GM12892 (cell line): ENCODE measurements at places on chromosomes 4 and X.
A peak's percentile ranks its signal among the peaks of the same experiment; 100 is the strongest.

DNA sequence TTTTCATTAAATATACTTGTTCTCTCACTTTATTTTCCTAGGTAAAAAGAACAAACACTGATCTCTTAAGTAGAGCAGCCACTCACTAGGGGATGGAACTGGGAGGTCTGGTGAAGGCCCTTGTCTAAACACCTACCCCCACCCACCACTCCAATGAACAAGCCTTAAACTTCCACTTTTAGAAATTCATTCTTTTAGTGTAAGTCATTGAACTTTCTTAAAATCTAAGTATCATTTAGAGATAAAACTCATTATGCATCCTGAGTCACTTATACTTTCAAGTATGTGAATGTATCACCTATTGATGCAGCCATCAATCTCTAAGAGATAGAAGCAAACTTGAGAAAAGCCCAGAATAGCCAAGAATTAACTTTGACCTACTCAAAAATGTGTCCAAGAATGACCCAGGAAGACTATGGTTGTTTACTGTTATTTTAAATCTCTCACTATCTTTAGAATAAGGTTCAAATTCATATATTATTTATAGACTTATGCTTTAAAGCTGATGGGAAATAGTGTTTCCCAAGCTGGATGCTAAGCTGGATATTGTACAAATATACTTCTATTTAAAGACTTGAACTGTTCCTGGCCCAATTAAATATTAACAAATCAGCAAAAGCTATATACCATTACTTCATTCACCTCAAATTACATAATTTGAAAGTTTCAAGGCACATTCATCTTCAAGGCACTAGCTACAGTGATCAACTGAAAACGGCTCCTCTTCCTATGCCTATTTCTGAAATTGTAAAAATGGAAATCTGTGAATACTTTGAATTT lies 49.5 kb downstream of the CAMK2D start:
- no peak for DNase-seq

DNA sequence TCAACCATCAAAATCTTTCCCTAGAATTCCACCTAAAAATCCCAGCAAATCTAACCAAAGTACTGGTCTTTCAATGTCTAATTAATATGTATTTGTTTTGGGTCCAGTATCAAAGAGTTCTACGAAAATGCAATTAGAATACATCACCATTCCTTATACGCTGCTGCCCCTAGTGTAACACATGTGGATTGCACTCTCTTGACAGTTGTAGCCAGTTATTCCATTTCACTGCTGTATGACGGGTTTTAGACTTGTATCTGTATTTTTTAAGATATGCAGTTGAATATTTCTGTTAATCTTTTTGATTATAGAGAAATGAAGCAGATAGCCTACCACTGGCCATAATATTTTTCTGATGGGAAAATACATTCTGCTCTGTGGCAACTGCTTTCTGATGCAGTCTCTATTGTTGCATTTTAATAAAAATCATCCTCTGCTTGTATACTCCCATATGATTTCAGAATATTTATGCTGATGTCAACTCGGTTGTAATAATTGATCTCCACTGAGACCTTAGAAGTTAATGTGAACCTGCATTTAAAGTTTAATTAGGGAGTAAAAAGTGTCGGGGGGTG lies 17.1 kb upstream of the PAGE2B start:
- no peak for DNase-seq

- DNase-seq = no peak
These were observed 966 bp downstream of the PDGFC start for GRCh38 chr4:156970501-156971164.

DNA sequence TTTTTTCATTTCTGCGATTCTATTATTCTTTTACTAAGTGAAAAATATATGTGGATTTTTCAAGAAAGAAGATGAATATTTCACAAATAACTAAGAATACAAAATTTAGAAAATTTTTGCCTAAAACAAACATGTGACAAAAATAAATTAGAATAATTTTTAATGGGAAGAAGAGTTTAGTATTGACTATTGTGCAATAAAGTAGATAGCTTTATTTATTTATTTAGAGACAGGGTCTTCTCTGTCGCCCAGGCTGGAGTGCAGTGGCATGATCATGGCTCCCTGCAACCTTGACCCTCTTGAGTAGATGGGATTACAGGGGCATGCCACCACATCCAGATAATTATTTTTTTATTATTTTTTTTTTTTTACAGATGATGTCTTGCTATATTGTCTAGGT lies 95.3 kb upstream of the PAQR3 start:
- no peak for DNase-seq

DNA sequence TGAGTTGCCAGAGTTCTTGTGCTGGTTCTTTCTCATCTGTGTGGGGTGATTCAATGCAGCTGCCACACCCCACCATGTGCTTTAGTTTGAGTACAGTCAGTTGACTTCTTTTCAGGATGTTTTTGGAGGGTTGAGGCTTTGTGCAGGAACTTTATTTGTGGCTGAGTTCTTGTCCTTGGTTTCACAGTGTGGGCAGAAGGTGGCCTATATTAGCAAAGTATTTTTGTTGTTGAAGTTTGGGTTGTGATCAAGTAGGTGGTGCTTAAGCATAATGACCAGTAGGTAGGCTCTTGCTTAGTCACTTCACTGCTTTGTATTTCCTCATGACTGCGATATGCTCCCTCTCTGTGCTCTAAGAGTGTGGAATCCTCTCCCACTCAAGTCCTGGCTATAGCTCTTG lies 80.3 kb downstream of the ARHGAP24 start:
- no peak for DNase-seq

DNA sequence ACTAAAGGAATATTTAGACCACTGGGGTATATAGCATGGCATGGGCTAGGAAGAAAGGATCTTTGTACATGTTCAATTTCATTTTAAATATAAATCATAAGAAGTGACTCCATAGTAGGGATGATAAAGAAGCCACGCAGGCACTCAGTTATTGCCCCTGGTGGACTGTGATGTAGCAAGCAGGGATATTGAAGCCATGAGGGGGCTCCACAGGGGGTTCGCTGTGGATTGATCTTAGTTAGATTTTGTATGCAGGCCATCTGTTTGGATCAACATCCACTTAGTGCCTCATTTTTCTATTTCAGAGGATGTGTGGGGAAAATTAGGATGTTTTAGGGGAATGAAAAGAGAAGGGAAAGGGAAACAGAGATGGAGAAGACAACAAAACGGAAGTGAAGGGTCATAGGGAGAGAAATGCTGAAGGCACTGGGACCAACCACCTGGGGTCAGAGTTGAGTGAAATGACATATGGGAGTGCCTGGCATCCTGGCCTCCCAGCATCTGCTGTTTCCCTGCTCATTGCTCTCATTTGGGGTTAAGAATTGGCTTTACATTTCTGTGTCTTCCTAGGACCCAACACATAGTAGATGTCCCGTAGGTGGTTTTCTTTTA lies 11.2 kb upstream of the FREM3 start:
- no peak for DNase-seq

DNA sequence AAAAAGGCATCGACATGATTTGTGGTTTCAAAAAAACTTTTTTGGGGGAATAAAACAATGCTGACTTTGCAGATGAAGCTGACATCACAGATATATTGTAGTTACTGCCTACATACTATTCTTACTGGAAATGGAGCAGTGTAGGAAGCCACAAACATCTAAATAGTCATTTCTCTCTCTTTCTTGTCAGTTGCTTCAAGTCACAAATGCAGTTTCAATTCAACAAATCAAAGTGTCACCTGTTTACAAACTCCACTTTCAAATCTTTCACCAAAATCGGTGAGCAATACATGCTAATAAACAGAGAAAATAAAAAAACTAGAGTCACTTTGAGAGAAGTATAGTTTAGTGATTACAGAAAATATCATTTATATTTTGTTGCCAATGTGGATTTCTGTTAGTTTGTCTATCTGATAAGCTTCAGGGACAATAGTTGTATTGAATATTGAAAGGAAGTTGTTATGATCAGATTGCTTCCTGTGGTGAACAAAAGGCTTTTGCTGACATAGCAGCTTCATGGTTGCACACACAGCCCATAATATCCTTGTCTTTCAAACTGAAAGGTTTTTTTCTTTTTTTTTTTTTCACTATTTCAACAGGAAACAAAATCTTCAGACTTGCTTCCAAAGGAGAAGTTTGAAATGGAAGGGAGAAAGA lies 49.7 kb upstream of the PTPN13 start:
- DNase-seq = no peak

DNA sequence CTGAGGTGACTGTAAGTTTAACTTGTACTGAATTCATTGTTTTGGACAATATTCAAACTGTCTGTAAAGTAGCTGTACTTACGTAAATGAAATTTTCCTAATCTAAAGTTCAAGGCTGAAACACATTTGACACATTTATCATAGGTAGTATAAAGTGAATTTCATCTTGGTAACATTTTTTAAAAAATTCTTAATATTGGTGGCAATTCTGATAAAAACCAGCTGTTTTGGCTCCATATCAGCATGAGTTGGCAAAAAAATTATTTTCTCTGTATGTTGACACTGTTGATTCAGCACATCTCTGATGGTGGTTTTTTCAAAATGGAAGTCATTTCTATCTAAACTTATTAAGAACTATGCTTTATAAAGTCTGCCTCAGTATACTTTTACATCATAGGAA lies 30.9 kb downstream of the CXorf58 start:
- no peak for DNase-seq

DNA sequence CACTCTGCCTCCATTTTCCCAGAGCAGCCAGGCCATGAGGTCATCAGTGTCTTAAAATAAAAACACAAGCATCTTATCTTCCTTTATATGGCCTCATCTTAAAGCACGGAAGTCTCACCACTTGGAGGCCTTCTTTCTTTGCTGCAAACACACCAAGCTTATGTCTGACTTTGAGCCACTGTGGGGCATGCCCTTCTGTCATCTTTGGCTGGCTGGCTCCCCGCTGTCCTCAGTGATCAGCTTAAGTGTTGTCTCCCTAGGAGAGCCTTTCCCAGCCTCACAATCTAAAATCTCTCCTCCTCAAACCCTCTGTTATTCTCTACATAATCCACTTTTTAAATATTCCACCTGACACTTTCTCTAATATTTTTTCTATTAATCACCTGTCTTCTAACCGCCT lies 191.6 kb upstream of the TTC29 start:
- DNase-seq = no peak

GRCh38 chr4:37890801-37891259 lies at the start of gene TBC1D1:
TSS of gene TBC1D1 (plus strand) at chr4:37891084. CDS start at chr4:37902096, 11,012 bp downstream.
- no peak for DNase-seq

DNA sequence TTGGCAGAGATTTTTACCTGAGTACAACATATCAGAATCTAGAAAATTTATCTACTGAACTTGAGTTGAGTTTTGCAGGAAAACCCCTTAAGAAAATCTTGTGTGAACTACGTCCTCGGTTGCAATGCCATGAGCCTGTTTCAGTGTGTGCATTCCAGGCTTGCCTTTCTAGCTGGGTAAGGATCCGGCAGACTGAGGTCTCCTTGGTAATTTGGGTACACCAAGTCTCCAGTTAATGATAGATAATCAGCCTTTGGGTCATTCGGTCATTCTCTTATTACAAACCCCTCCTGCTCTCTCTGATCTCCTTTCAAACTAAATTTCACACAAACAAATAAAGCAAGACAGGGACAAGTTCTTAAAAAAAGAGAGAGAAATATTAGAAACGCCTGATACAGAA lies 5.9 kb upstream of the HAND2 start:
- DNase-seq = no peak

DNA sequence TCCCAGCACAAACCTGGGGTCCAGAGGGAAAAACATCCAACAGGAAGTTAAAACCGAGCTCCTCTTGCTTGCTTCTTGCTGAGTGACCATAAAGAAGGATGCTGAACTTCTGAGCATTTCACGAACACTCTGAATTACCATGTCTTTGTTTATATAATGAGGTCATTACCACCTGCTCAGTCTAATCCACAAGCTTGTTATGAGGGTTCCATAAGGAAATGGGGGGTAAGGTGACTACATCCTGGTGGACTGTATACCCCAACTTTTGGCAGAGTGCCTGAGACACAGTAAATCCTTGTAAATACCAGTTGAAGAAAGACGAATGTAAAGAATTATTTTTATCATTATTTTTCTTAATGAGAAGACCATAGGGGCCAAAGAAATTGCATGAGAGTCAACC lies 16.8 kb downstream of the CCDC149 start:
- DNase-seq = no peak

- DNase-seq = no peak
These were observed 446 bp upstream of the FAM50A start for GRCh38 chrX:154443479-154443910.

- DNase-seq = no peak
These were observed 42.1 kb downstream of the HMX1 start for GRCh38 chr4:8829584-8829983.

GRCh38 chrX:10502961-10503360 lies 117.4 kb downstream of the MID1 start:
- no peak for DNase-seq

- peak; percentile 2 for DNase-seq
These were observed 36.0 kb downstream of the HTR2C start for GRCh38 chrX:114619874-114620273.

- DNase-seq = no peak
These were observed 320.1 kb downstream of the CFAP299 start for GRCh38 chr4:80655662-80656061.

- no peak for DNase-seq
These were observed 35.9 kb downstream of the GRID2 start for GRCh38 chr4:92339676-92340075.

GRCh38 chr4:185774845-185775680 lies 36.9 kb downstream of the SORBS2 start:
- no peak for DNase-seq

GRCh38 chr4:94701631-94702300 lies 56.0 kb upstream of the BMPR1B start:
- DNase-seq = no peak

DNA sequence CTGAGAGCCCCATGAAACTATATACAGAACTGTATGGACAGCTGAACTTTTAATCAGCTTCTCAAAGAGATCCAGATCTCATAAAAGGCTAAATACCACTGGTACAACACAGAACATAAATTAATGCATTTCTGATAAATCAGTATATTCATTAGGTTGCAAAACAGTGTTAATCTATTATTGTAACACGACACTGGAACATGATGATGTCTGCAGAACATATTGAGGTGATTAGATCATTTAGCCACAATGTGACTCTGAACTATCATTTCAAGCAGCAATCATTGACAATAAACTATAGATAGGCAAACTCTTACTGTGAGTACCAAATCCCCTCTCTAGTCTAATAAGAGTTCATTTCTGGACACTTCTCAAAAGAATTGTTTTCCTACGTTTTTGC lies 50.3 kb downstream of the GASK1B start:
- DNase-seq = no peak

DNA sequence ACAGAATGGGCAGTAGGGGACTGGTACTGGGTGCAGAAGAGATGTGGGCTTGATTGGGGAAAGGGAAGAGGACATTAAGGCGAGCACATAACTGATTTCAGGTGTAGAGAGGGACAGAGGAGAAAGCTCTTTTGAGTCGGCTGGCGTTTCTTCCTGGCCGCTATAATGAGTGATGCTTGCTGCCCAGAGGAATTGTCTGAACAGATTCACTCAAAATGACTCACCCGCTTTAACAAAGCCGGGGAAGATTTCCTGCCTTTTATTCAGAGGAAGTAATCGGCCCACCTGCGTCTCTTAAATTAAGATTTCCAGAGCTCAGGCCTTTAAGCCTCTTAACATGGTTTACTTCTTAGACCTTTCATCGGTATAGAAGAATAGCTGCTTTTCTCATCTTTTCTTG lies 102.1 kb upstream of the AP1S2 start:
- DNase-seq = no peak
